Neural crest cell (in vitro differentiated cells): ENCODE measurements at places on chromosomes 12 and 14. TPM values are rescaled to one million over a fixed set of nuclear protein-coding genes. Genes with fewer than 3 reads are reported as not detected.

HSPA2 gene
- total RNA-seq = 2.6 and 2.7 TPM in 2 replicates

- peak; percentile 94 for DNase-seq
Measured at GRCh38 chr14:94548999-94549985, 11.9 kb upstream of the SERPINA4 start.

DNA sequence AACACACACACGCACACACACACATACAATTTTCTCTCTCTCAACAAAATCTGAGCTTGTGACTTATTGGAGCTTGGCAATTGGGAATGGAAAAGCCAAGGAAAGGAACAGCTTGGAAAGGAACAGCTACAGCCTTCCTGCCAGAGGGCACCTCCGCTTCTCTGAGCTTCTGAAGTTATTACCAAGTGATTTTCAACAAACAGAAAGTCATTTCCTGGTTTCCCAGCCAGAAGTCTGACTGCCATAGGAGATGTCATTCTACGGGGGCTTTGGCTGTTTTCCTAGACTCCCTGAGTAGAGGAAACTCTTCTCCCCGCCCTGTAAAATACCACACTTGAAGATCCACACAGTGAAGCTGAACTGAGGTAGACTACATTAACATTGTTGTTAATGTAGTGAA, 198.3 kb downstream of the CFAP54 start:
- DNase-seq = no peak

TGFB3 gene
- total RNA-seq = 4.6 and 5.5 TPM in 2 replicates

DNA sequence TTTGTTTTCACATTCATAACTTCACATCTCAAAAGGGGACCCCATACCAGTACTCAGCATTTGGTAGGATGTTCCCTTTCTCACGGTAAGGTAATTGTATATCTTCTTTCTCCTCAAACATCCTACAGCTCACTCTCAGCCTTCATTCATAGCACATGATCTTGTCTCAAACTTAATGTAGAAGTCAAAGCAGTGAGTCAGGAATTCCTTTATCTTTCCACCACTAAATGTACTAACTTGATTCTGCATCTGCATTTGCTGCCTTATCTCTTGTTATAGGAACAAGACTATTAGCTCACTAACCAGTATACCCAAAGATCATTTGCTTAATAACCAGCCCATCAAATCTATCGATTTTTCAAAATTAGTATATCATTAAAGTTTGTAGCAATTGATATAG, 22.9 kb downstream of the CPSF2 start:
- DNase-seq = no peak

DNA sequence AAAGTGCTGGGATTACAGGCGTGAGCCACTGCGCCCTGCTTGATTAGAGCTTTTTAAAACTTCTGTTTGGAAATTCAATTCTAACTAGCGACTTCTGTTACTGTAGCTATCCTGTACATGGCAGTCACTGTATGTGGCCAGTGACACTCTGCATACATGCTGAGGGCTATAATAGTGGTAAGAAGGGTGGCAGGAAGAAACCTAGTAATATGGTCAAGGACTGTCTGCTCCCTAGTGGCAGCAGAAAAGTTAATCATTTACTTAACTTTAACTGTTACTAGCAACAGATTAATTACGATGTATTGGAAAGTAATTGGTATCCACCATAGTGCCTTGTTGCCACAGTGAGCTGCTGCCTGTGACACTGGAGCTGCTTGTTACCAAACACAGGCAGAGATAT, 149.0 kb downstream of the KITLG start:
- no peak for DNase-seq
